ENCODE measurements at places on chromosomes 5 and 9.
A peak's percentile ranks its signal among the peaks of the same experiment; 100 is the strongest.

- no peak for DNase-seq
Measured at GRCh38 chr5:1655496-1656270, 131.9 kb upstream of the LPCAT1 start.

DNA sequence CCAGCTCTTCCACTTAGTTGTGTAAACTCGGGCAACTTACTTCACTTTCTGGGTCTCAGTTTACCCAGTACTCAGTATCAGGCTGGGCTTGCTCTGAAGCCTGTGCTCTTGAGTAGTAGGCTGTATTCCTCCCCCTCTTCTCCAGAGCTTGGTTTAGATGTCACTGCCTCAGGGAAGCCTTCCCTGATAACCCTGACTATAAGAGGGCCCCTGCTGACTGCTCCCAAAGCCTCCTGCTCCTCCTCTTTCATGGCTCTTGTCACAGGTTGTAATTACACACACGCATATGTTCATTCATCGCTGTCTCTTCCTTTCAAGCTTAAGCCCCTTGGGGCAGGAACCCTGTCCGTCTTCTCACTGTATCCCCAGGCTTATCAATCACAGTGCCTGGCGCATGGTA, 140.2 kb downstream of the RGS3 start:
- no peak for DNase-seq

- peak; percentile 75 for DNase-seq
Measured at GRCh38 chr9:96136992-96137670, 164.8 kb downstream of the HSD17B3 start.

DNA sequence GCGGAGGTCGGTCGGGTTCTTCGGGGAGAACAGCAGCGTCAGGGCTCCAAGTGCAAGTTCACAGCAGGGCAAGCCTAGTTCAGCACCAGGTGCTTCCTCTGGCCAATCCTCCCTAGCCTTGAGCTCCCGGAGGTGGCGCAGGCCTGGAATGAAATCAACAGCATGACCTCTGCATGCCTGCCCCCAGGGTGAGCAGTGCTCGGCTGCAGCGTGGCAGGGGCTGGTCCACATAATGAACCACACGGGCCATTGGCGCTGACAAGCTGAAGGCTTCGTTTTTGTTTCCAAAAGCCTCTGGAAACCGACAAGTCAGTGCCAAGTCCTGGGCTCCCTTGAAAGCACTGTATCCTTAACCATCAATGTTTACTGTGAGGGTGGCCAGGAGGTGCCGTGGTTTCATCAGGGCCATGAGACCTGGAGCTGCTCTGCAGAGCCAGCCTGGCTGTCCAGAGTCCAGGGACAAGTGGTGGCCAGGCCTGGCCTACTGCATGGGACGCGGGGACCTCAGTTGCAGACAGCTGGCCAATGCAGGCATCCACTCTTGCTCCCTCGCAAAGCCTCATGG, 2.1 kb upstream of the INPP5E start:
- no peak for DNase-seq

- no peak for DNase-seq
Measured at GRCh38 chr5:56112526-56113121, 117.9 kb upstream of the IL6ST start.

- peak; percentile 78 for DNase-seq
Measured at GRCh38 chr9:22446589-22446949, at the start of gene DMRTA1. DMRTA1 (plus strand) TSS chr9:22446824; CDS start chr9:22447066, 242 bp downstream.

DNA sequence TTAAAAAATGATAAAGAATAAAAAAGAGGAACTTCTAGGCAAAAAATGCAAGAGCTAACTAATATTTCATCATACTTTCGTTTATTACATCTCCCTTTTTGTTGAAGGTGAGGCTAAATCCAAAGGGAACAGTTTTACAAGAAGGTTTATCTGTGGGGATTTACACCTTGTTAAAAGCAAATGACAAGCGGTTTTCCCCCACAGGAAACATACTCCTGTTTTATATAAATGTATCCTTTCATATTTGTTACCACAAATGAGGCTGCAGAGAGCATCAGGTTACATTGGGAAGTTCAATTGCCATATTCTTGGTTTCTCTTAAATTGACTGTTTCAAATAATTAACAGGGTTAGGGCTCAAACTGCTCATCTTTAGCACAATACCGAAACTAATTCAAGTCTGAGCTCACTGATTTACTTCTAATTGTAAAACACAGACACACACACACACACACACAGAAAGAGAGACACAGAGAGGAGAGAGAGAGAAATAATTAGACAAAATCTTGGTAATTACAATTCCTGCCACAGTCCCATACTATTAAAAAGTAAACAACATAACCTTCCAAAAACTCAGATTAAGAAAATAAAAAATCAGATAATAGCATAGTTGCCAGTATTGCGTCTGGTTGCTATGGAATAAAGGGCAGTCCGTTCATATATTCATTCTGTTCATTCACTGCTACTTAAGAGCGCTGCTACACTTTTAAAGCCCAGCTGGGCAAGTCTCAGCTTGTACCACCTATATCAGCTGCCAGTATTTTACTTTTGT, 17.1 kb downstream of the RFX3 start:
- DNase-seq = no peak

GRCh38 chr5:67795781-67796477, 419.6 kb upstream of the PIK3R1 start:
- DNase-seq = no peak

DNA sequence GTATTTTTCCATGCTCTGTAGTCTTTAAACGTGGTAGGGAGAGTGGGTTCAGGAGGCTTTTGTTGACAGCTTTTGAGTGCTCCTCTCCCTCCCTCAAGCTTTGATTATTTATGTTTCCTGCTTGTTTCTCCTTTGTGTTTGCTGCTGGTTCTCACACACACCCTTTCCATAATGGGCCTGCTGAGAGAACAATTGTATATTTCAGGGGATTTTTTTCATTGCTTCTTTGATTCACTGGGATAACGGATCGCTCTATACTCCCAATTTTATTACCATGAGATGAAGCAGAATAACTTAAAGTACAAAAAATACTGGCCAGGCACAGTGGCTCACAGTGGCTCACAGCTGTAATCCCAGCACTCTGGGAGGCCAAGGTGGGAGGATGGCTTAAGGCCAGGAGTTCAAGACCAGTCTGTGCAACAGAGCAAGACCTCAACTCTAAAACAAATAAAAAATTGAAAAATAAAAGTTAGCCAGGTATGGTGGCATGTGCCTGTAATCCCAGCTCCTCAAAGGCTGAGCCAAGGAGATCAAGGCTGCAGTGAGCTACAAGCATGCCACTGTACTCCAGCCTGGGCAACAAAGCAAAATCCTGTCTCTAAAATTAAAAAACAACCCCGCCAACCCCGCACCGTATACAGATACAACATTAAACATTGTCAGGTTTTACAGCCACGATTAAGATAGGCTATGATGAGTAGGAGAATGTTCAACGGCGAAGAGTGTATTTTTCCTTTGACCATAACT, 66.9 kb downstream of the USP20 start:
- DNase-seq = no peak

DNA sequence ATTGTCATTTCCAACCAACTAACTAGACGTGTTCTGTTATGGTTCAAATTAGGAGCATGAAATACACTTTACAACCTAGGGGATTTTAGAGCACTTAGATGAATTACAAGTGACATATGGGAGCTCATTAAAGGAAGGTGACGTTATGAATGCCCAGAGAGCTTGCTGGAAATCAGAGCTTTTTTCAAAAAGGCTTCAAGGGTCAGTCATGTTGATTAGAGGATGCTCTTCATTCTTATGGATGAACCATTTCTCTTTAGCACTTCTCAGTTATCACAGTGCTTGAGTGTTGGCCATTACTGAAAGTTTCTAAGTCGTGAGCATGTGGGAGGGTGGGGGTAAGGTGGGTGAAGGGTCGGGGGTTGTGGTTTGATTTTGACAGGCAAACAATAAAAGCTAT, 1245.5 kb upstream of the DMAC1 start:
- DNase-seq = no peak

- DNase-seq = peak; percentile 26
Measured at GRCh38 chr5:131999441-132000240, 11.8 kb downstream of the ACSL6 start.

DNA sequence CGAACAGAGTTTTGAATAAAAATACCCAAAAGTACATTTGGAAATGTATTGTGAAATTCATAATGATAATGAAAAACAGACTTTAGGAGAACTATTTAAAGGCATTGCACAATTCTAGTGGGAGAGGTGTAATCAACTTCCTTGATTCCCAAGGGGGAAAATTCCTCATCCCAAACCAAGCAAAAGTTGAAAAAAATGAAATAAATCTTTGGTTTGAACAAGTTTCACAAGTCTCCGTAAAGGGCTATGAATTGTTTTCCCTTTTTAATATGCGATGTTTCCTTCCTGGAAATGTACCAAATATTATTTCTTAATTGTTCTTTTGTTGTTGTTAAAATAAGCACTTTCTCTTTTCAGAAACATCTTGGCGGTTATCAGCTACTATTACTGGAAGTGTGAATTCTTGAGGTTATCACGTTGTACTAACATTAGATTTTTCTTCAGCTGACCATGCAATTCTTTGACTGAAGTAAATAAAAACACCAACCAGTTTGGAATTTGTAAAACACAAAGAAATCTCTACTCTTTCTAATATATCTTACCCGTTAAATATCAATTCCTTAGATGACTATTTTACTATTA, 59.3 kb downstream of the SVEP1 start:
- DNase-seq = no peak

GRCh38 chr9:134852906-134853654, 27.5 kb upstream of the FCN2 start:
- DNase-seq = no peak

- no peak for DNase-seq
Measured at GRCh38 chr9:6631207-6631512, 14.4 kb downstream of the GLDC start.

- DNase-seq = no peak
Measured at GRCh38 chr5:127299678-127300077, 9.1 kb downstream of the MEGF10 start.

DNA sequence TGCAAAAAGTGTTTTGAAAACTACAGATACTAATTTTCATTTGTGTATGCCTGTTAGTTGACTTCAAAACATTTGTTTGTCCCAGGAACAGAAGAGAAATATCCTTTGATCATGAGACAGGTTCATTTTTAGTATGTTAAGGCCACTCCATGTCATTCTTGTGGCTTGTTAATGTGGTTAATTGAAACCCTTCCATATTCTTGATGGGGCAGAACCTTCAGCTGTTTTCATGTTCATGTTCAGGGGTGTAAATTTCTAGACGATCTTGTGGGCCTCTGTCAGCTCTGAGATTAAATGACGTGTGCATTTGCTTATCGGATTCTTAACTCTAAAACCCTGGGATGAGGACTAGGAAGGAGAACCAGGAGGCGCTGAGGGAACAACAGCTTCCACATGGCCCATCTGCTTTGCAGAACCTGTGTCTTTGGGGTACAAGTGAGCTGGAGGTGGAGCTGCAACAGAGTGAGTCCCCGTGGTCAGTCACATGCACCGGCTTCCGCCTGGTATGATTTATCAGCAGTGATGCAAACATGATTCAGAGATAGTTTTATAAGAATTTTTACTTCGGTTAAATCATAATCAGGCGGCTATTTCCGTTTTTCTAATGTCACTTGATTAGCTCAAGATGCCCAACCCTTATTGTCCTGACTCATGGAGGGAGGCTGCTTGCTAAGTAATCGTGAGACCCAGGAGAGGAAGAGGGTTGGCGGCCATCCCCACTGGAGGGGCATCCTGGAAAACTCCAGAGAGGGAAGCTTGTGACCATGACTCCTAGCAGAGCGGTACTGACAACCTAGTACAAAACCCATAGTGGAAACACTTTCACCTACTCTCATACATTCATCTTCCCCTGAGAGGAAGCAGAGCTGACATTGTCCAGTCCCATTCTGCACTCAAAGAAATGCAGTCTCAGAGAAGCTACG, 138.4 kb downstream of the C9orf152 start:
- peak; percentile 85 for DNase-seq

DNA sequence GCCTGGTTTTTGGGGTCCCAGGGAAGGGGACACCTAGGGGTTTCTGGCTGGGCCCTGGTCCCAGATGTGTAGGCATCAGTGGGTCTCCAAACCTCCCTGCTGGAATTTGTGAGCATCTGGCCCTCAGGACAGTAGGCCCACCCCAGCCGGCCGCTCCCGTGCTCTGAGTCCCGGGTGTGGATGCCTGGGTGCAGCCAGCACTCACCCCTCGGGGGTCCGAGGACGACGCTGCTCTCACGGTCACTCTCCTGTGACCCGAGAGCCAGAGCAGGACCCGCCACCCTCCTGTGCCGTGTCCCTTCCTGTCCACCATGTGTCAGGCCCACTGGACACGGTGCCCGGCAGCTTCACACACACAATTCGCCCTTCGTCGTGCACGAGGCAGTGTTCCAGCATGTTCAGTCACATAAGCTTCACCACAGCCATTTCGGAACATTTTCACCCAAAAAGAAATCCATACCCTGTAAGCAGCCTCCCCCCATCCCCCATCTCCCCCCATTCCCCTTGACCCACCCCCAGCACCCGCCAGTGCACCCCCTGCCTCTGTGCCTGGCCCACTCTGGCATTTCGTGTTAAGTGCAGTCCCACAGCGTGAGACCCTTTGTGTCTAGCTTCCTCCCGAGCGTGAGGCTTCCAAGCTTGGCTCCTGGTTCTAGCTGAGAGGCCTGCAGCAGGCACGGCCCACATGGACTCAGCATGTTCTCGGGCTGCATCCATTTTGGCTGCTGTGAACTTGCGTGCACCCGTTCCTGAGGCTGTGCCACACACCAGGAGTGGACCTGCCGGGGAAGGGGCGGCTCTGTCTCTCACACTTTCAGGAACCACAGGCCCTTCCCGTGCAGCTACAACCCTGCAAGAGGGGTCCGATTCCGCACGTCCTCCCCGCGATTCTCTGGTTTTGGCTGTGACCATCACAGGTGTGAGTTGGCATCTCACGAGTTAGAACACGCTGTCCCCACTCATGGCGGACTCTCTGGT, 40.5 kb downstream of the NKD2 start:
- DNase-seq = no peak

DNA sequence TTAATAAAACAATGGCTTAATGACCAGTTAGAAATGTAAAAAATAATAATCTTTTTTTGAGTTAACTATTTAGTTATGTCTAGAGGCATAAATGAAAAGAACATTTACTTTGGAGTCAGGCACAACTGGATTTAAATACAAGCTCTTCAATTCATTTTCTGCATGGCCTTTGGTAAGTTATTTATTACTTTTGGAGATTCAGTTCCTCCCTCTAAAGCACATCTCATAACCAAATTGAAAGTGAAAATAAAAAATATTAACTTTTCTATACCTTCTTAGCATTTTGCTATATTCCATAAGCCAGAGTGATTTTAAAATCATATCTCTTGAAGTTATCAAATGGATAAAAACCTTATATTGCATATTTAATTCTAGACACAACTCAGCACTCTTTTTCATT, 434.9 kb upstream of the SMARCA2 start:
- DNase-seq = no peak

GRCh38 chr9:108197899-108198298, 657.9 kb downstream of the ACTL7B start:
- DNase-seq = no peak

- DNase-seq = no peak
Measured at GRCh38 chr5:123279136-123279535, 144.1 kb downstream of the CEP120 start.

DNA sequence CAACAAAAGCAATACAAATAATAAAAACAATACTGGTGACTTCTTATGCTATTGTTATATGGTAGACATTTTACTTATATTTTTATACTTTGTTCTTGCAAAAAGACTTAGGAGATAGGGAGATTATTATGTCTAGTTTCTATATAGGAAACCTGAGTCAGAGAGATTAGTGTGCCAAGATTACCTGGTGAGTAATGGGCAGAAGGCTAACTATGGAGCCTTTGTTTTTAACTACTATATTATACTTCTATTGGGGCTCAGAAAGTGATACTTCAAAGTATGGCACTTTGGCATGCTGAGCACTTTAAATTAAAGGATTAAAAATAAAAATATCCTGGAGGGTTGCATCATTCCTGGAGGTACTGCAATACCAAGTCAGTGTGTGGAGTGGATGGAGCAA, 117.5 kb upstream of the CLINT1 start:
- no peak for DNase-seq
